Activated T-cell treated with anti-CD3 and anti-CD28 coated beads, Interleukin-2, amount 50 U/mL, for 4 hours (primary cell): ENCODE measurements at places on chromosomes 7 and 10. TPM values are rescaled to one million over a fixed set of nuclear protein-coding genes. Genes with fewer than 3 reads are reported as not detected.

Gene TET1
- total RNA-seq, result 0.24 TPM

GRCh38 chr10:71231206-71231605, 18.8 kb downstream of the UNC5B start:
- DNase-seq, result no peak

Gene CLDN4
- 0.32 TPM for total RNA-seq

GRCh38 chr7:94509264-94509886, at the start of gene CASD1:
CASD1 (plus strand) TSS chr7:94509809; CDS start chr7:94510085, 276 bp downstream.
- DNase-seq, result peak; percentile 49

Gene KCND2
- total RNA-seq, result not detected

Gene GLI3
- 0.13 TPM for total RNA-seq

Gene TMEM229A
- not detected for total RNA-seq

DNA sequence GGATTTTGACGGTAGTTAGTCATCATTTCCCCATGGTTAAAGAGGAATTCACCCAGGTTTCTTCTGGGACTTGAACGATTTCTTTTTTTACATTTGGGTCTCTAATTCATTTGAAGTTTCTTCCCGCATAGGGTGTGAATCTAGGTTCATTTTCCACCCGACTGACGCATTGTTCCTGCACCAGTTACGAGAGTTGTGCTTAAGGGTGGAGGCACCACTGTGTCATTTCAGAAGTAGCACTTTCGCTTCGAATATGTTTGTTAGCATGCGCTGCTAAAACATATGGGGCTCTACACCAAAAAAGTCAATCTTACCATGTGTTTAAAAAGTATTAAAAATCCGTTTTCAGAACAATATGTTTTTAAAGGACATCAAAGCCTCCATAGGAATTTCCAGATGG, 140.3 kb downstream of the VIPR2 start:
- no peak for DNase-seq

DNA sequence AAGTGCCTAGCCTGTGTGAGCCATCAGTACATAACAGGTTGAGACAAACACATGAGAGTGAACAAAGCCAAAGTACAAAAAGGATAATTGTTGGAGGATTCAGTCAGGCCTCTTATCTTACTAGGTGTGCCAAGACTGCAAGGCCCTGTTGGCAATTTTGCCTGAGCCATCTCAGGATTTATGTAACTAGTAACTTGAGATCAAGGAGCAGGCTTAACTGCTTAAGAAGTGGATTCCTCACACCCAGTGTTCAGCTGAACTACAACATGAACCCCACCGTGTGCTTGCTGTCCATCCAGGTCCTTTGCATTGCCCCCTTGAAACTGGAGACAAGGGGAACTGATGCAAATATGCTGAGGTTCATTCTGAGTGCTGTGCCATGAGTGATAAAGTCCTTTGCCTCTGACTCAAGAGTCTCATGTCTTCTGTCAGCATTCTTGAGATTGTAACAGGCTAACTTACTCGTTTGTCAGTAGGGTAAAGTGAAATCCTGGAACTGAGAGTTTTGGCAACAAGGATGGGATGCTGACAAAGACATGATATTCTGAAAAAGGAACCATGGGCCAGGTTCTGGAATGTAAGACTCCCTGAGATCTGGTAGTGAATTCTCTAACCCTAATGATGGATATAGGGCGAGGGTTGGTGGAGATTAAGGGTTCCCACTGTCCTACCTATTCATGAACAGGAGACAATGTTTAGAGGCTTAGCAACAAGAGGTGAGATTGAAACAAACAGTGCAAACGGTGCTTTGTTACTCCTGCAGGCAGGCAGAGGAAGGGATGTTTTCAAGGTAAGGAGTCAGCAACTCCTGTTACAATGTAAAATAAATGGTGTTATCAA, 44.1 kb upstream of the GATAD1 start:
- DNase-seq, result no peak

- no peak for DNase-seq
Measured at GRCh38 chr7:24825931-24826661, 68.8 kb upstream of the GSDME start.

Gene TECTB
- total RNA-seq, result not detected

DNA sequence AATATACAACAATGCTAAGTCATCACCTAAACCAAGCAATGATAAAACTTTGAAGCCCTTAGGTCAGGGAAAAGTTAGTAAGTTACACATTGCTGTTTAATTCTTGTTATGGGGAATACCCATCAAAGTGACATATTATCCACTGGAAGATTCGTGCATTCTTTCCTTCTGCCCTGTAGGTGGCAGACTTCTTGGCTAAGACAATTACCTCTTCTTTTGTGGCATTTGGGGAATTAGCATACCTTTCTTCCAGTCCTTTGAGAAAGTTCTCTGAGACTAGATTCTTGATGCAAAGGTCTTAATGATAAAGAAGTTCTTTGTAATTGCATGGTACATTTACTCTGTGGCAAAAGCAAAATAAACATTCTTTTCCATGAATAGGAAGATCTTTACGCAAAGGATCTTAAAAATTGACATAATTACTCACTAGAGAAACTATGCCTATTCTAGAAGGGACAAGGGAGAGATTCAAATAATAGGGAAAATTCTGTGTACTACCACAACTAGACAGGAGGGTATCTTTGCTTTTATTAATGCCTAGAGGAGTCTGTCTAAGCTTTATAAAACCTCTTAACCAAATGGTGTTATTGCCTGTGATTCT, 395.9 kb downstream of the GRM8 start:
- DNase-seq, result no peak

Gene TAS2R41
- not detected for total RNA-seq

Gene CALCR
- not detected for total RNA-seq
